ENCODE measurements at places on chromosomes 3 and 15.

- DNase-seq = no peak
Measured at GRCh38 chr15:38195191-38195901, 57.3 kb upstream of the SPRED1 start.

- DNase-seq = no peak
Measured at GRCh38 chr15:73650416-73651126, 17.4 kb upstream of the NPTN start.

DNA sequence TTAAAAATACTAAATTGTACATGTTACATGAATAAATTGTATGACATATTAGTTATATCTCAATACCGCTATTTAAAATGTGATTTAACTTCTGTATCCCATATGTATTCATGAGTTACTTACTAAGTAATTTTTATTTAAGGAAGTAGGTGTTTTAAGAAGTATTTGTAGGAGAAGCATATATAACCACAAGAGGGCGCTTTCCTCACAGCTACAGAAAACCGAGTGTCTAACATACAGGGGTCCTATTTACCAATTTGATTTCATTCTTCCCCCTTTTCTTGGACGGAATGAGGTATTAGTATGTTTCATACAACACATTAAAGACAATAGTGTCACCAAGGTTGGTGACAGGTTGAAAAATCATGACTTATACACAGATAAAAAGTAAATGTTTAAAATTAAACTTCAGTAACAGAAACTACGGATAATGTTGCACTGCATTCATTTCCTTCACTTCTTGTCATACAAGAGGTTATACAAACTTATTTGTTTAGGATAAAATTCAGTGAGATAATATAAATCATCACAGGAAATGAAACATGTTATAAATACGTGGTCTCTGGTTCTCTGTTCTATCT is 253.6 kb downstream of the MAGI1 start:
- DNase-seq = no peak

GRCh38 chr15:26166429-26166828 is 303.3 kb upstream of the ATP10A start:
- DNase-seq = no peak

- DNase-seq = no peak
Measured at GRCh38 chr3:27666272-27666671, 55.9 kb downstream of the EOMES start.

DNA sequence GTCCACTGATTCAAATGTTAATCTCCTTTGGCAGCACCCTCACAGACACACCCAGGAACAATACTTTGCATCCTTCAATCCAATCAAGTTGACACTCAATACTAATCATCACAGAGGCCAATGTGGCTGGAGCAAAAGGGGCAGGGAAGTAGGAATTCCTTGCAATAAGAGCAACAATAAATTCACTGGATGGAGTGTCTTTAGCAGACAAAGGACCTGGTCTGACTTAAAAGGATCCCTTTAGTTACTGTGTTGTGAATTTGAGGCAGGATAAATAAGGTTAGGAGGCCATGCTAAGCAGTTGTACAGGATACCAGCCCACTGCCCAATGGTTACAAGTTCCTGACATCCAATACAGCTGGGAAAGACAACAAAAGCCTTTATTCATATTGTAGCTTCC is 12.3 kb upstream of the GFM1 start:
- DNase-seq = no peak

DNA sequence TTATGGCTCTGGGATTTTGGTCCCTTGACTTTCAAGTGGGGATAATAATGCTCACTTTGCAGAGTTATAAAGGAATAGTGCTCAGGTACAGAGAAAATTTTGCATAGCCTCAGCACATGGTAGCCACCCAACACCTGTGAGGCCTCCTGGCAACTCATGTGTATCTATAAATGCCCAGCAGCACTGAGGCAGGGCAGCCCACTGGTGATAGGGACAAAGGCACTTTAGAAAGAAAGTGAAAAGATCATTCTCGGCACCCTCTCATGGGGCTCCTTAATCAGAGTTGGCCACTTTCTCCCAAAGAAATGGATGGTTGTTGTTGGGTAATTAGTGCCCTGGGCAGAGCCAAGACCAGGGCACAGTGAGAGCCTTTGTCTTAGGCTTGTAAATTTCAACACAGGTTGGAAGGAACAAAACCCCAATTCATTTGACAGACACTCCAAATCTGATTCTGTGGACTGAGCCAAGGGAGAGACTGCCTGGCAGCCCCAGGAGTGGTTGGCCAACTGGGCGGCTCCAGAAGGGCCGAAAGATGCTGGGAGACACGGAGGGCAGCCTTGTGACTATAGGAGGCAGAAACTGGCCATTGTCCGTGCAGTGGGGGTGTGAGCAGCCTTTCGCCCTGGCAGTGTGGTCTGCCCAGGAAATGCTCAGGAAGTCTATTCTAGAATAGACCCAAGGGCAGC is 213.2 kb upstream of the RGMA start:
- DNase-seq = no peak

- DNase-seq = no peak
Measured at GRCh38 chr15:83372434-83372891, 74.7 kb upstream of the SH3GL3 start.

GRCh38 chr15:99547517-99547916 is 18.3 kb upstream of the MEF2A start:
- no peak for DNase-seq

DNA sequence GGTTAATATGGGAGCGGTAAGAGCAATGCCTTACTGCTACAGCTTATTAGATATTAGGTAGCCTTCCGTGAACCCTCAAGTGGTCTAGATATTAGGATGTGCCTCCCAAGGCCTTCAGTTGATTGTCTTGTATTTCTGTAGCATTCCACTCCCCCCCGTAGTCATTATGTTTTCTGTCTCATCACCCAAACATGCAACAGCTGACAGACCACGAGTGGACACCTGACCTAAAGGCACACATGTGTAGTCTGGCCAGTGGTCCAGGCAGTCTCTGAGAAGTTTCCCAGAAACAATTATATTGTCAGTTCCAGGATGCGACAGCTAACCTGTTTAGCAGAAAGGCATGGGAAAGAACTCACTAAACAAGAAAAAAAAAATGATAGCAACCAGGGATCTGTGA is 1000.9 kb downstream of the AGBL1 start:
- DNase-seq = no peak

DNA sequence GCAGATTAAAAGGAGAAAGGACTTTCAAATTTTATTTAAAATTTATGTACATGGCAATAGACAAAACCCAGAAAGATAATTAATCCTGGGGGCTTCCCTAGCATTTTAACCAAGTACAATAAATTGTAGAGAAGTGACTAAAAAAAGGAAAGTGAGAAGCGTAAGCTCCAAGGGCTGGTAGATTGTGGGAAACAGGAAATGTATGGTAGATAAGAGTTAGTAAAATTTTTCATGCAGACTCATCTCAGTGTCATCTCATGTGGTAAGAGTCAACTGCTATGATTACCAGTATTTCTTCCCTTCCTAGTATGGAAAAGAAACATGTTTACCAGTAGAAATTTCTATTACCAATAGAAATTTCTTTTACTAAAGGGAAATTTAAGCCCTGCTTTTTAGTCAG is 464.3 kb upstream of the AGTR1 start:
- no peak for DNase-seq

GRCh38 chr3:23820888-23821287 is 15.1 kb downstream of the UBE2E1 start:
- DNase-seq = no peak

GRCh38 chr3:112030901-112031300 is 3.6 kb upstream of the TMPRSS7 start:
- no peak for DNase-seq

DNA sequence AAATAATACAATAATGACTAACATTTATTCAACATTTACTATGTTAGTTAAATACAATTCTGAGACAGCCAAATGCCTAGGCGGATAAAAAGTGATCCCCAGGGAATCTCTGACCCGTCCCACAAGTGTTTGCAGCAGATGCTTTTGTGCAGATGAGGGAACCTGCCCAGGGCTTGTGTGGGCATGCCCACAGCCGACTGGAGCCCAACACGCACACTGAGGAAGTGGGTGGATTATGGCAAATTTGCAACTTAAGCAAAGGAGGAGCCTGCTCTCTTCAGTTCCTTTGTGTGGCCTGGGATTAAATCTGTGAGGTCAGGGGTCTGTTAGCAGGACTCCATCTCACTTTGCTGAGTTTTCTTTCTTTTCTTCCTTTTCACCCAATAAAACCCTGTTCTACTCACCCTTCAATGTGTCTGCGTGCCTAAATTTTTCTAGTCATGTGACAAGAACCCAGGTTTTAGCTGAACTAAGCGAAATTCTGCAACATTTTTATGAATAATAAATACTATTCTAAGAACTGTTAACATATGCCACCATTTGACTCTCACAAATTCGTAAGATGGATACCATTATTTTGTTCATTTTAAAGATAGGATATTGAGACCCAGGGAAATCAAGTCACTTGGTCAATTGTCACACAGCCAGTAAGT is 13.9 kb upstream of the RTP1 start:
- DNase-seq = no peak

DNA sequence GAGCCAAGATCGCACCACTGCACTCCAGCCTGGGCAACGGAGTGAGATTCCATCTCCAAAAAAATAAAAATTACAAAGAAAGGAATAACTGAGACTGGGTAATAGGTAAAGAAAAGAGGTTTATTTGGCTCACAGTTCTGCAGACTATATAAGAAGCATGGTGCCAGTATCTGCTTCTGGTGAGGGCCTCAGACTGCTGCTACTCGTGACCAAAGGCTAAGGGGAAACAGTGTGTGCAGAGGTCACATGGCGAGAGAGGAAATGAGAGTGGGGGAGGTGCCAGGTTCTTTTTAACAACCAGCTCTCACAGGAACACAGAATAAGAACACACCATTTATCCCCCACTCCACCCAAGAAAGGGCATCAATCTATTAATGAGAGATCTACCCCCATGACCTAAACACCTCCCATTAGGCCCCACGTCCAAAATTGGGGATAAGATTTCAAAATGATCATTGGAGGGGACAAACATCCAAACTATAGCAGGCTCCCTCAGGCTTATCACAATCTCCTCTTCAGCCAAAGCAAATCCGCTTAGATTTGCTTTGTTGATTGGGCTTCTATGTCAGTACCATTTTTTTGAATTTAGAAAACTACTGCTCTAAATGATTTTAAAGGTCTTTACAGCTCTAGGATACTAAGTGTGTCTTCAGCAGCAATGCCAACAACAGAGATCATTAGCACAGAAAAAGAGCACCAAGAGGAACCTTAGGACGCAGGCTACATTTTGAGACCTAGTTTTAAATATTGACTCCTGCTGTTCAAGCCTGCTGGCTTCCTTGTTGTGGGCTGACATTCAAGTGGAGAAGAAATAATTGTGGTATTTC is 84.2 kb upstream of the TBL1XR1 start:
- DNase-seq = no peak

DNA sequence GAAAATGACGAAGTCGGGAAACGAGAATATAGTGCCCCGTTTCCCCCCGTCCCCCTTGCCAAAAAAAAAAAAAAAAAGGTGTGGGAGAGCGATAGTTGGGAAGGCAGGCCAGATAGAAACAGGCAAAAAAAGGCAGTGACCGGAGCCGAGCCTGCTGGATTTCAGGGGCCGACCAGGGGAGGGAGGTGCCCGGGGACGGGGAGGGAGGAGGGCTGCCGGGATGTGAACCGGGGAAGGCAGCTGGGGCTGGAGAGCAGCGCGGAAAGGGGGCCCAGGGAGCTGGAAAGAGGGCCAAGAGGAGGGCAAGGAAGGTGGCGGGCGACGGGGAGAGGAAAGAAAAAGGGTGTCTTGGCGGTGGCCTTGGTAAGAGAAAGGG is 837 bp downstream of the LRRN1 start:
- no peak for DNase-seq

Data from omental fat pad (tissue), 4 donors.